ENCODE measurements at places on chromosomes 13 and 19. TPM values are rescaled to one million over a fixed set of nuclear protein-coding genes. Genes with fewer than 3 reads are reported as not detected.

DNA sequence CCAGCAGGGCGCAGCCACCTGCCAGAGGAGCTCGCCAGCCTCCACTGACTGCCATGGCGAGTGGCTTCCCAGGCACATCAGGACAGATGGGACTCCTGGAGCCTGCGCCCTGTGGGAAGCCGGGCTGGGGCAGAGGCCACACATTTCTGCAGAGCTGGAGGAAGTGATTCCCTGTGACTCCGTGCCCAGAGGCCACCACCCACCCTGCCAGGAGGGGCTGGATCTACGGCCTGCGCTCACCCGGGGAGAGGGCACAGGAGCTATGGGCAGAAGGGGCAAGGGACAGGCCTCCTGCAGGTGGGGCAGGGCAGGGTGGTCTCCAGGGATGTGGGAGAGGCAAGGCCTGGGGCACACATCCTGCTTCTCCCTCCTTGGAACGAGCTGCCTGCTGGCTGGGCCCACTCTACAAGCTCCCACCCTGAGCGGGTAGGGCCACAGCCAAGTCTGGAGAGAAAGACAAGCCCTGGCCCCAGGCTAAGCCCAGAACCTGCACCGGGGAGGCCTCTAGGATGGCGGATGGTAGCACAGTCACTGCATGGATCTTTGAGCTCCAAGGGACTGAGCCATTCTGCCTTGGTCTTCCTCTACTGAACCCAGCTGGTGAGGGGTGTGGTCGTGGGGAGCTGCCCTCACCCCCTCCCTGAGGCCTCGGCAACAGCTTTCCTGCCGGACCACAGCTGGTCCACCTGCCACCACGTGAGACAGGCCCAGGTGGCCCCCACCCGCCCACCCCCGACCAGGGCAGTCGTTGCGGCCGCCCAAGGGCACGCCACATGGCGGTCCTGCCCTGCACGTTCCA is 40.6 kb downstream of the CEBPG start:
- no peak for DNase-seq

GRCh38 chr13:111011899-111012298 is 97.0 kb upstream of the ANKRD10 start:
- no peak for DNase-seq

- peak; percentile 11 for DNase-seq
These were observed 10.3 kb downstream of the TNFSF9 start for GRCh38 chr19:6540918-6541689.

- DNase-seq: no peak
These were observed 11.4 kb downstream of the CARD8 start for GRCh38 chr19:48244281-48244680.

DNA sequence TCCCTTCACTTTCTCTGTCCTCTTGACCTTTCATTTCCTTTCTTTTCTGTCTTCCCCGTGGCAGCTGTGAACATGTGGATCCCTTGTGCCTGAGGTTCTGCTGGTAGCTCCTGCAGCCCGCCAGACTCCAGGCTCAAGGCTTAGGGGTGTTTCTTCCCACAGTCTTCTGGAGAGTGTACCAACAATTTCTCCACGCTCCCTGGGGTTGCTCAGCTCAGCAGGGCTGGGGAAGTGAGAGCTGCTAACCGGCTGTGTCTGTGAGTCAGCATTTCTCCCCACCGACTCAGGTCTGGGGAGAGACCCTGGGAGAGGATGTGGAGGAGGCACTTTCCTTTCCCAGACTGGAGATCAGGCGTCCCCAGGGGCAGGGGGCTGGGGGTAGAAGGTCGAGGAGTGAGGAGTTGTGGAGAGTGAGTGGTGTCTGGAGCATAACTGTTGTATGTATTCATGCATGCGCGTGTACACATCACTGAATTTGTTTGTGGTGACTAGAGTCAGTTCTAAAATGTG is 193.6 kb downstream of the KCNRG start:
- peak; percentile 76 for DNase-seq

GRCh38 chr19:6801485-6802086 is 29.1 kb downstream of the VAV1 start:
- DNase-seq: peak; percentile 90

- DNase-seq: no peak
These were observed 582.5 kb downstream of the EFNB2 start for GRCh38 chr13:105952973-105953290.

Gene SLC15A1
- not detected for total RNA-seq

Gene EIF3K
- 215 TPM for total RNA-seq

Gene TNFSF13B
- total RNA-seq: 12.2 TPM

Gene SCN1B
- 8.7 TPM for total RNA-seq

Gene CCDC169
- 0.55 TPM for total RNA-seq

Gene ZNF497
- total RNA-seq: 1.4 TPM

All from upper lobe of right lung (tissue), 1 donor.